ENCODE measurements at places on chromosomes 7 and 10. TPM values are rescaled to one million over a fixed set of nuclear protein-coding genes. Genes with fewer than 3 reads are reported as not detected.

GRCh38 chr7:48728799-48729198, 195.5 kb upstream of the CDC14C start:
- no peaks in the 10 kb centered on the region for H3K4me1 ChIP-seq
- H3K4me3 ChIP-seq, result no peak overlapping the region
- no peaks in the 10 kb centered on the region for H3K36me3 ChIP-seq
- H3K27ac ChIP-seq, result no peak overlapping the region

GRCh38 chr7:90655566-90655965, 59.4 kb downstream of the CDK14 start:
- H3K4me1 ChIP-seq, result no peaks in the 10 kb centered on the region
- no peak for DNase-seq
- H3K4me3 ChIP-seq, result no peak overlapping the region
- H3K27ac ChIP-seq, result no peak overlapping the region
- no peaks in the 10 kb centered on the region for H3K27me3 ChIP-seq
- no peaks in the 10 kb centered on the region for H3K36me3 ChIP-seq

ZNF789 gene
- 18.6 TPM for total RNA-seq

- DNase-seq, result no peak
- no peaks in the 10 kb centered on the region for H3K4me1 ChIP-seq
Observed at GRCh38 chr7:117225536-117225935, 97.3 kb downstream of the WNT2 start.

LRRC61 gene
- 7.3 TPM for total RNA-seq

- DNase-seq, result no peak
- H3K27me3 ChIP-seq, result peaks cover 9% of the 10 kb centered on the region
- H3K27ac ChIP-seq, result no peak overlapping the region
- H3K4me1 ChIP-seq, result peaks cover 4% of the 10 kb centered on the region
- no peaks in the 10 kb centered on the region for H3K36me3 ChIP-seq
Observed at GRCh38 chr7:94054130-94054529, 50.0 kb upstream of the BET1 start.

ARHGEF5 gene
- 2.1 TPM for total RNA-seq

GRCh38 chr7:94389381-94389780, 5.3 kb upstream of the COL1A2 start:
- peaks cover 1% of the 10 kb centered on the region for H3K4me1 ChIP-seq
- H3K27ac ChIP-seq, result no peak overlapping the region
- H3K36me3 ChIP-seq, result no peaks in the 10 kb centered on the region
- no peaks in the 10 kb centered on the region for H3K27me3 ChIP-seq
- no peak for DNase-seq

CABCOCO1 gene
- total RNA-seq, result not detected

MSMB gene
- not detected for total RNA-seq

DNA sequence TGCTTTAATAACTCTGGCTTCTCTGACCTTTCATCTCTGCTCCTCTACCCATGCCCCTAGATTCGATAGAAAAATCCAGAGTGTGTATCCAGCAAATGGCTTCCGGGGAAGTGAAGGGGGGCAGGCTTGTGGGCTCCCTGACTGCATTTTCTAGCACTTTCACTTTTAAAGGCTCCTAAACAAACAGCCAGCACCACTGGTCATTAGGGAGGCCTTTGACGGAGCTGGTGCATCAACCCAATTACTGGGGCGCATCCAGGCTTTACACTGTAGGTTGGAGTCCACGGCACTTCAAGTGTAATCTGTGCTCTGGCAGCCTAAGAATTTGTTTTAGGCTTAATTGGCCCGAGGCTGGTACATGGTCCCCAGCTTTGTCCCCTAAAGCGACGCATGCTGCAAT, 291.9 kb downstream of the GFRA1 start:
- no peaks in the 10 kb centered on the region for H3K4me1 ChIP-seq
- no peak overlapping the region for H3K4me3 ChIP-seq
- no peak overlapping the region for H3K27ac ChIP-seq

All from natural killer cell (primary cell).